ENCODE measurements at places on chromosomes 1 and 21.

GRCh38 chr21:40938611-40939010, 91.7 kb upstream of the DSCAM start:
- DNase-seq: no peak

GRCh38 chr1:84430546-84430945, 32.3 kb downstream of the DNASE2B start:
- DNase-seq: no peak

- DNase-seq: no peak
Observed at GRCh38 chr1:162023181-162023546, 505 bp downstream of the OLFML2B start.

DNA sequence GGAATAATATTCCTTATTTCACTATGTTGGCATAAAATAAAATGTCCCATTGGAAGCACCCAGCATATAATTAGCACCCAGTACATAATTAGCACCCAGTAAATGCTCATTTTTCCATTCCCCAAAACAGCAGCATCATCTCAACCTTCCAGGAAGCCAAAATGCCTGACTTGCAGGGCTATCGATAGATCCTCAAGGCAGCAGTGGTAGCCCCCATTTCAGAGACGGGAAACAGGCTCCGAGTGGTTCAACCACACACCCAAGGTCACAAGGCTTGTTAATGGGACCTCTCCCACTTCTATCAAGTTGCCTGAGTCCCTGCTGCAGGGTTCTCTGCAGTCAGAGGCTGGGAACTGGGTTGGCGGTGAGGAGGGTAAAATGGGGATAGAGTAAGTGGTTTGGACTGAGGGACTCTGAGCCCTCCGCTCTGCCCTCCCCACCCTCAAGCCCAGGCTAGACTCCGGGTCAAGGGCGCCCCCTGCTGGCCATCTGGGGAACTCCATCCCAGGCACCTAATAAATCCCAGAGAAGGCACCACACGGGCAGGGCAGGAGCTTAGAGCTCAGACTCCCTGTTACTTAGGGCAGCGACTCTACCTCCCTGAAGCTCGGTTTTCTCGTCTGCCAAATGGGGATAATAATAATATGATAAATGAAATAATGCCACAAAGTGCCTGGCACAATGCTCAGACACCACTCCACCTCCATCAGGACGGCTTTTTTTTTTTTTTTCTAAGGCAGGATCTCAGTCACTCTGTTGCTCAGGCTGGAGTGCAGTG, 21.9 kb upstream of the LAPTM5 start:
- peak; percentile 59 for DNase-seq

DNA sequence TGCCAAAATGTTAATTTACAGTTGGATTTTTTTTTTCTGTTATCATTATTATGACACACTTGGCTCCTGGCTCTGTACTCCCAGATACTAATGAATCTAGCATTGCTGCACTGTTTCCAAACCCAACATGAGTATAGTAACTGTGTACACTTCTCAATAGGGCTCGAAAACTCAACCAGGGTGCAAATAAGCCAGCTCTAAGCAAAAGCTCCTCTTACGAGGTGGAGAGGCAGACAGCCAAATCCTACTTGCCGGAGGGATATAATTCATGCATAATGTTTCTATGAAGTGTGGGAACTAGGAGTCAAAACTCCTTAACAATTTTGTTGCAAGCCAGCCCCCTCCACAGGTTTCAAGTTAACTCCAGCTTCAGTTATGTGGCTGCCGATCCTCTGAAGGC, 510.4 kb upstream of the ZP4 start:
- DNase-seq: no peak

DNA sequence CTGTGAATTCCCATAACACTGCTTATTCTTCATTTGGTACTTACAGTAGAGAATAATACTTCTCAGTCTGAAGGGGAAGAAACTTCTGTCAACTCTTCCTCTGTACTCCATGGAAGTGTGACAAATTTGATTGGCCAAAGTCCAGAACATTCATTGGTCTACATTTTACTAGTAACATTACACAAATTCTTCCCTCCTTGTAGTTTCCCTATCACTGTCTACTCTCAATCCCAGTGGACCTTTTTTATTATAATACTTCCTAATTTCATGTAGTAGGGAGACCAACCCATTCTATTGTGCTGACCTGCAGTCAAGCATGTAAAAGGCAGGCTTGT, 74.7 kb downstream of the ALG6 start:
- DNase-seq: peak; percentile 47

DNA sequence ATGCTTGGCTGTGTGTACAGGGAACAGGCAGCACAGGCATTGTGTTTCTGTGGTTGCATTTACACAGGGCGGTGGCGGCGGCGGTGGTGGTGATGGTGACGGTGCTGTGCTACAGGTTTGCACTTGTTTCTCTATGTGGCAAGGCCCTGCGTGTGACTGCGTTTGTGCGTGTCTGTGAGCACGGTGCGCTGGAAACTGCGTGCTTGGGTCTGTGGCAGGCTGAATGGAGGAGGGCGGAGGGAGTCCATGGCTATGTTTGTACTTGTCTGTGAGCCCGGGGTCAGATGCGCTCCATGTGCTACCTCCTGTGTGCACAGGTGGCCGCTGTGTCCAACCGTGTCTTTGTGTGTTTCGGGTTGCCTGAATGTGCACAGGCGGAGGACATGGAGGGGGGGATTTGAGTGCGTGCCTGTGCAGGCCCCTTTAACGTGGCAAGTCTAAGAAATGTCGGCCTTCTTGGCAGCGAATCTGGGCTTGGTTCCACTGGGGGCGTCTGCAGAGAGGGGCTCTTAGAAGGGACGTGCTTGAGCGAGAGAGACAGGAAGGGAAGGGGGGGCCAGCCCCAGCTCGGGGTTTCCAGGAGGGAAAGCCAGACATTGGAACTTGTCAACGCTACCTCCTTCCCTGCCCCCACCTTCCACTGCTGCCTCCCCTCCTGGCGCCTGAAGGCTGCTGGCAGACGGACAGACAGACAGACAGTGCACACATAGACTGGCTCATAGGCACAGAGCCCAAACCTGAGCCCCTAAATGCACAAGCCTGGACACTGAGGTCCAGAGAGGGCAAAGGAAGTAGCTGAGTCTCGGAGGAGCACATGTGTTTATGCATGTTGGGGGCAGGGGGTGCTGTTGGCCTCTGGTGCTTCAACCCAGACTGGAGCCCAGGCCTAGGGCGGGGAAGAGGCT, 32.7 kb upstream of the WASF2 start:
- peak; percentile 57 for DNase-seq

- DNase-seq: no peak
Observed at GRCh38 chr1:230080822-230081221, 13.8 kb downstream of the GALNT2 start.

DNA sequence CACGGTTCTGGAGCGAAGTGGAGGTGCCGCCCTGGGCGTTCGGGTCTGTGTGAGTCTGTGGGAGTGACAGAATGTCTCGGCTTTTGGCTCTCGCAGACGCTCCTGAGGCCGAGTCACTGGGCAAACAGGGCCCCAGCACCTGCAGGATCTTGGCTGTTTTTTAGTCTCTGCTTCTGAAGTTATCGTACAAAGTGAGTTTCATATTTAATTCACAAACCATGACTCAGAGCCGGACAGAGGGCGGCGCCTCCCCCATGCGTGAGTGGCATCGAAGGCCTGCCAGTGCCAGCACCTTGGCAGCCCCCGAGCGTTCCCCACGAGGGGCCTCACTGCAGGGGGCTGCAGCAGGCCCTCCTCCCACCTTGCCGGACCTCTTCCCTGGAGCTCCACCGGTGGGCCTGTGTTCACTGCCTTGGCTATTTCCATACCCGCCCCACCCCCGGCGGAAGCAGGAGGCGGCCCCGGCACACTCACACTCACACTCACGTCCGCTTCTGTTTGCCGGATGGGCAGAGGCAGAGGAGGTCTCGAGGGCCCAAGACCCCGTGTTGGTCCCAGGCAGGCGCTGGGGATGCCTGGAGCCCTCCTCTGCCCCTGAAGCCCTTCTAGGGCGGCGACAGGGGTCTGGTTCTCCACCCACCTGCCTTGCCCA, 56.3 kb downstream of the MORN1 start:
- DNase-seq: no peak

GRCh38 chr1:2229037-2229864, 1.1 kb downstream of the SKI start:
- peak; percentile 53 for DNase-seq

GRCh38 chr1:226884966-226885820, 14.8 kb downstream of the PSEN2 start:
- no peak for DNase-seq

DNA sequence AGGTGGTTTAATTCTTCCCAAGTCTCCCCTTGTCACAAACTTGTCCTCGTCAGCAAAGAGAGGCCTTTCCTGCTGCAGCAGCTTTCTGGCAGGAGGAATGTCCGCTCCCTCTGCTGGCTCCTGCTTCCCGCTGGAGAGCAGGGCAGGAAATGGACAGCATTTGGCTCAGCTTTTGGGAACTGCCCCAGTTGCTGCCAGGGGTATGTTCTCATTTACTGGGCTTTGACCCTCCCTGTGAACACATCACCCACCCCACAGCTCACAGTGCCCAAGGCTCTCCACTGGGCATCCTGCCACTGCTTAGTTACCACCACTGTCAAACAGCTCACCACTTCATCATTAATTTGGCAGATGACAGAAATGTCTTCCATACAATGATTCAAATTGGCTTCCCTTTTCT, 75.4 kb downstream of the MRPL37 start:
- DNase-seq: peak; percentile 63

DNA sequence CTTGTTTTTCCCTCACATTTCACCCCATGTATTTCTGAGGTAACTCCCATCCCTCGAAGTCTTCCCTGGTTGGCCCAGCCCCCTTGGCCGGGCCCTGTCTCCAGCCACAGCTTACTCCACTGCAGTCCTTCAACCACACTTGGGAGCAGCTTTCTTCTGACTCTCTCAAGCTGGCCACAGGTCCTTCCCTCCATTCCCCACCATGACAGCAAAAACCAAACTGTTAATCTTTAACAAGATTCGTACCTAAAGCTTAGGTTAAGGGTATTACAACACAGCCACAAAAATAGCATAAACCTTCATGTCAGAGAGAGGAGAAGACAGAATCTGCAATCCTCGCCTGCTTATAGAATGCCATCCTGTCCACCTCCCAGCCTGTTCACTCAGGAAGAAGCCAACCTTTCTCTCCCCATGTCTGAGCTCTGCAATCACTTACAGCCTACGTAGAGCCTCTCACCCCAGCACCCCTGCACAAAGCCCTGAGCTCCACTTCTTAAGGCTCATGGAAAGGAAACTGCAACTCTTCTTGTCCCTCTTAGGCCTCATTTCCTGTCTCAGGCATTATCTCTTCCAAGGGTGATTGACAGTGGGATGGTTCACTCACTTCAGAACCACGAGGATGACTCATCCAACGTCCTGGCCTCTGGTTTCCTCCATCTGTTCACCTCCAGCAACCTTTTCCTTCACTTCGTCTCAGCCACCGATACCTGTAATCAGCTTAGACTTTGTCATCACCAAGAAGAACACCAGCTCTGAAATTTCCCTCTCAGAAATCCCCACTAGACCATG, 72.8 kb downstream of the CD2 start:
- DNase-seq: peak; percentile 48

GRCh38 chr1:35857830-35858229, 25.2 kb upstream of the AGO1 start:
- DNase-seq: peak; percentile 8

- no peak for DNase-seq
Observed at GRCh38 chr1:8423269-8423691, 105.4 kb downstream of the SLC45A1 start.

- no peak for DNase-seq
Observed at GRCh38 chr1:58824753-58825389, 41.0 kb upstream of the JUN start.

DNA sequence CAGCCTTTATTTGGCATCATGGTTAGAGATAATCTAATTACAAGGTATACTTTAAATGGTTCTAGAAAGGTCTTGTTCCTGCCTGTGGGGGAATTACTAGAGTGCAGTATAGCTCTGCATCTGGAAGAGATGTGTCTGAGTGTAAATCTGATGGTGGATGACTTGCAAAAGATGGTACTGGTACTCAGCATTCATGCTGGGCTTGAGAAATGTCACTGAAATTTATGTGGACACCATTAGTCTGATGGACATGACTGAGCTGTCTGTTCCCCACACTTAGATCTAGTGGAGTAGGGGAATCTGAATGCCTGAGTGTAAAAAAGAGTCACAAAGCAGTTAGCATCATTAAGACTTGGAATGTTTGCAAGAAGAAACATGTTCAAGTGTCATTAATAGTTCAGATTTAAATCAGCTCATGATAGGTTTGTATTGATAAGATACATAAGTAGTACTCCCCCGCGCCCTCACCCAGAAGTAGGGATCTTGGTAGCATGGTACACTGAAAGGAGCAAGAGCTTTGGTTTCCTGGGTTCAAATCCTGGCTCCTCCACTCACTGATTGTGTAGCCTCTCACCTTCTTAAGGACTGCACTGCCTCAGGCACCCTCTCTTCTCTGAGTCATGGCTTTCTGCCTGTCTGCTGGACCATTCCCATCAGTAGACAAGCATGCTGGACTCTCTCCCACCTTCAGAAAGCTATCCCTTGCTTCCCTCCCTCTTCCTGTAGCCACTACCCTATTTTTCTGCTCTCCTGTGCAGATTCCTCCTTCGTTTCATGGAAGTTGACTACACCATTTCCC, 292.9 kb downstream of the NFIA start:
- no peak for DNase-seq

DNA sequence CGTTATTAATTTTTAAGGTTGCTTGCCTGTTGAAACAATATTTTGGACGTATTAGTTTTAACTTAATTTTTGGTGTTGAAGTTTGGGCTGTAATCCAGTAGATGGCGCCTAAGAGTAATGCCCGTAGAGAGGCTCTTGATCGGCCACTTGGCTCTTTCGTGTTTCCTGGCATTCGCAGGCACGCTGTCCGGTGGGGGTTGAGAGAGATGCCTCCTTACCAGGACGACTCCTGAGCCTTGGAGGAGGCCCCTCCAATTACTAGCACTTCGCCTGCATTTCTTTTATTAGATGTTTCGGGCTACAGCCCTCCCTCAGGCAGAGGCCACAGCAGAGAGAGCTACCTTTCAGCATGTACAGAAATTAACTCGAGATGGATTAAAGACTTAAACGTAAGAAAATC, 12.0 kb downstream of the OR2M4 start:
- DNase-seq: no peak

DNA sequence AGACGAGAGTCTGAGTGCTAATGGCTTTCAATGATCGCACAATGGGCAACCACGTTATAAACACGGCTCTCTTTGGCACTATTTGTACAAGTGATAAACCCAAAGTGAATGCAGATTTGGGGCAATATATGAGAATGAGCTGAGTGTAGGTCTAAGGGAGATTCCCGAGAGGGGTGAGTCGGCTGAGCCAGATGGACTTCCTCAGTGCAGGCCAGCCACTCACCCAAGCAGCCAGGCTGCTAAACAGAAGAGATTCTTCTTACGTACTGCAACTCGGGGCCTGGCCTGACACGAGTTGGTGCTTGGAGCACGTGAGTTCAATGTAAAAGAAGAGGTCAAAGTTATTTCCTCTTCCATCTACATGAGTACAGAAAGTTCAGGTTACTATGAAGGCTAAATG, 6.2 kb upstream of the MIXL1 start:
- peak; percentile 11 for DNase-seq

- DNase-seq: peak; percentile 99
Observed at GRCh38 chr1:19010995-19011844, 54.7 kb upstream of the IFFO2 start.

GRCh38 chr1:180765151-180765550, 133.3 kb downstream of the XPR1 start:
- peak; percentile 9 for DNase-seq

GRCh38 chr1:9451081-9451480, 88.2 kb upstream of the SLC25A33 start:
- no peak for DNase-seq

GRCh38 chr1:24803220-24803619, 58.0 kb downstream of the CLIC4 start:
- no peak for DNase-seq

- peak; percentile 38 for DNase-seq
Observed at GRCh38 chr1:43059640-43060574, 101.2 kb upstream of the SLC2A1 start.
